ENCODE measurements at places on chromosomes 6 and 20.
A peak's percentile ranks its signal among the peaks of the same experiment; 100 is the strongest.

DNA sequence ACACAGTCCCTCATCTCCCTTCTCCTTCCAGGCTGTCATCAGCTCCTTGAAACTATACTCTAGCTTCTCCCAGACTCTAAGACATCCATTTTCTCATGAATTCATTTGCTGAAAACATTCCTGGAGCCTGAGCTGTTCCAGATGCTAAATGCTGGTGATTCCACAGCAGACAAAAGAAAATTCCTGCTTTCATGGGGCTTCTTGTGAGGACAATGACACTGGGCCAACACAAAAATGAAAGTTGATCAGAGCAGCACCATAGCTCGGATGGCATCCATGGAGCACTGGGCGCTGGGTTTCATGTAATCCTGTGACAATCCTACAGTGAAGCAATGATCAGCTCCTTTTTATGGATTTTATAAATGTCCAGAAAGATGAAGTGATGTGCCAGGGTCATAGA, 47.4 kb upstream of the STX16 start:
- no peak for DNase-seq

DNA sequence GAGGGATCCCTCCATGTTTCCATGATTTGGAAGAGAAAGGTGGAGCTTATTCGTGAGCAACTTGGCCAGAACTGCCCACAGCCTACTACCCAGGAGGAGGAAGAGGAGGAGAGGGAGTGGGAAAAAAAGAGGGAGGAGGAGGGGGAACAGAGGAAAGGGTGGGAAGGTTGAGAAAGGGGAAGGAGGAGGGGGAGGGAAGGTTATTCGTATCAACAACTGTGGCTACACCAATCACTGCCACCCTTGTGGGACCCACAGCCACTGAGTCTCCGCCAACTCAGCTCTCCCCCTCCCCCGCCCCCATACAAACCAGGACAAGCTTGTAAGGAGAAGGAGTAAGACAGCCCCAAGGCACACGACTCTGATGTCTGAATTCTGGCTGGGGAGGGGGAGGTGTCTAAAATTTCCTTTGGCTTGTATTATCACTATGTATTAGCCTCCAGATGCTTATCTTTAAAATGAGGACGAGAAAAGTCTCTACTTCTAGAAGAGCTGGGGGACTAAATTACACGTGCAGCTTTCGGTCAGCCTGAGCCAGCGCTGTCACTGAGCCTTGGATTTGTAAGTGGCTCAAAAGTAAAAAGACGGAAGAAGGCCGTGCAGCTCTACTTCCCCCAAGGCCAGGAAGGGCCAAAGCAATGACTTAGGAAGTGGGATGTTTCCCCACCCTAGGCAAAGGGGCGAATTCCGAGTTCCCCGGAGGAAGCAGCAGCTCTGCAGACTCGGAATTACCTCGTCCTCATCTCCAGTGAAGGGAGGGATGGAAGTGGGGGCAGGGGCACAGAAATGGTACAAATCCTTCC, 1.0 kb downstream of the FKBP1A start:
- no peak for DNase-seq

- DNase-seq: peak; percentile 31
Observed at GRCh38 chr6:143536866-143537691, 25.6 kb upstream of the FUCA2 start.

DNA sequence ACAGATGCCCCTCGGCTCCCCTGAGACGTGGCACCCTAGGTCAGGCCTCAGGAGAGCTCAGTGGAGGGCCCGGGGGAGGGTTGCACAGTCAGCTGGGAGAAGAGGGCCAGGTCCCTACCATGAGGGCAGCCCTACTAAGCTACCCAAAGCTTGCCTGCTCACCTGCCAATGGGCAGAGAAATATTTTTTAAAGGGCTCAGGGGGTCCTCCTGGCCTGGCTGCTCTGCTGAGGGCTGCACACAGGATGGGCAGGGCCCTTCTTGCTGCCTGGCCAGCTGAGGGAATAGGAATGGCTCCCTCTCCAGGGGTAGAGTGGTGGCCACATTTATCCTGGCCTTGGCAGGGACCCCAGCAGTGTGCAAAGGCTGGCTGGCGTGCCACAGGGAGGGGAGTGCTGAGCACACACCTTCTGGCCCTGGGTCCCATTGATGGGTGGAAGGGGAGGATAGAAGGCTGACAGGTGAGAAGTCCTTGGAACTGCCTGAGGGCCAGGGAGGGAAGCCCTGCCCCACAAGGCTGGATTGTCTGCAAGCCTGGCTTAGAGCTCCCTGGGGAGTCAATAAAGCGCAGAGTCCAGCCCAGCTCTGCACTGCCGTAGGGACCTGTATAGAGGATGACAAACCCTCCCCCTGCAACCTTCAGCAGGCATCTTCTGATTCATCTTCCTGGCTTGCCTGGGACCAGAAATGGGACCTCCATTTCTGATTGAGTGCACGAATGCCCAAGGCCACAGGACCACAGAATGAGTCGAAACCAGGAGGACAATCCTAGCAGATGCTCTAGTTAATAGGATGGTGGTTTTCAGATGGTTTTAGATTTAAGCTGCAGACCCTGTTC, 62.1 kb downstream of the NOL4L start:
- no peak for DNase-seq

DNA sequence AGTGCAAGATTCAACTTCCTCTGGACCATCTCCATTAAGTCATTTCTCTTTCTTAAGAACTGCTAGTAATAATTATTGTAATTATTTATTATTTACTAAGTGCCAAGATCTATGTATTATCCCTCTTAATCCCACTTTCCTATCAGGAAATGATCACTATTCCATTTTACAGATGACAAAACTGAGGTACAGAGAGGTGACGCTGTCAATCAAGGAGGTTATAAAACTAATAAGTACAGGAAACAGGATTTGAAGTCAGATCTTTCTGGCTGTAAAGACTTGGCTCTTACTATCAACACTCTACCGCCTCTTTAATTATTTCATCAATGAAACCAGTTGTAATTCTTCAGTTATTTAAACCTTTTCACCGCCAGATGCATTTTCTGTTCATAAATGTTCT, 37.4 kb downstream of the BLOC1S5 start:
- no peak for DNase-seq

DNA sequence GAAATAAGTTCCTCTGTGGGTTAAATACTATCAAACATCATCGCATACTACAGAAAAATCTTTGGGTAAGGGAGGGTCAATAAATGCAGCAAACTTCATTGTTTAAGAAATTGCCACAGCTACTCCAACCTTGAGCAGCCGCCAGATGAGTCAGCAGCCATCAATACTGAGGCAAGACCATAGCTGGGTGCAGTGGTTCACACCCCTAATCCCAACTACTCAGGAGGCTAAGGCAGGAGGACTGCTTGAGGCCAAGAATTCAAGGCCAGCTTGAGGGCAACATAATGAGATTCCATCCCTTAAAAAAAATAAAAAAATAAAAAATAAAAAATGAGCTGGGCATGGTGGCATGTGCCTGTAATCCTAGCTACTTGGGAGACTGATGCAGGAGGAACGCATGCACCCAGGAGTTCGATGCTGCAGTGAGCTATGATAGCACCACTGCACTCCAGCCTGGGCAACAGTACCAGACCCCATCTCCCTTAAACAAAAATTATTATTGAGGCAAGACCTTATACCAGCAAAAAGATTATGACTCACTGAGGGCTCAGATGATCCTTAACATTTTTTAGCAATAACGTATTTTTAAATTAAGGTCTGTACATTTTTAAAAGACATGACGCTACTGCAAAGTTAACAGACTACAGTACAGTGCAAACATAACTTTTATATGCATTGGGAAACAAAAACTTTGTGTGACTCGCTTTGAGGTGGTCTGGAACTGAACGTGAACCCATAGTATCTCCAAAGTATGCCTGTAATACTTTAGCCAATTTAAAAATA, 8.8 kb downstream of the SRPK1 start:
- DNase-seq: no peak

GRCh38 chr6:9943026-9943425, 471.8 kb downstream of the TFAP2A start:
- no peak for DNase-seq

GRCh38 chr6:131163886-131164285, 28.6 kb downstream of the AKAP7 start:
- DNase-seq: no peak

- no peak for DNase-seq
Observed at GRCh38 chr20:45189067-45189609, 14.4 kb downstream of the PI3 start.

DNA sequence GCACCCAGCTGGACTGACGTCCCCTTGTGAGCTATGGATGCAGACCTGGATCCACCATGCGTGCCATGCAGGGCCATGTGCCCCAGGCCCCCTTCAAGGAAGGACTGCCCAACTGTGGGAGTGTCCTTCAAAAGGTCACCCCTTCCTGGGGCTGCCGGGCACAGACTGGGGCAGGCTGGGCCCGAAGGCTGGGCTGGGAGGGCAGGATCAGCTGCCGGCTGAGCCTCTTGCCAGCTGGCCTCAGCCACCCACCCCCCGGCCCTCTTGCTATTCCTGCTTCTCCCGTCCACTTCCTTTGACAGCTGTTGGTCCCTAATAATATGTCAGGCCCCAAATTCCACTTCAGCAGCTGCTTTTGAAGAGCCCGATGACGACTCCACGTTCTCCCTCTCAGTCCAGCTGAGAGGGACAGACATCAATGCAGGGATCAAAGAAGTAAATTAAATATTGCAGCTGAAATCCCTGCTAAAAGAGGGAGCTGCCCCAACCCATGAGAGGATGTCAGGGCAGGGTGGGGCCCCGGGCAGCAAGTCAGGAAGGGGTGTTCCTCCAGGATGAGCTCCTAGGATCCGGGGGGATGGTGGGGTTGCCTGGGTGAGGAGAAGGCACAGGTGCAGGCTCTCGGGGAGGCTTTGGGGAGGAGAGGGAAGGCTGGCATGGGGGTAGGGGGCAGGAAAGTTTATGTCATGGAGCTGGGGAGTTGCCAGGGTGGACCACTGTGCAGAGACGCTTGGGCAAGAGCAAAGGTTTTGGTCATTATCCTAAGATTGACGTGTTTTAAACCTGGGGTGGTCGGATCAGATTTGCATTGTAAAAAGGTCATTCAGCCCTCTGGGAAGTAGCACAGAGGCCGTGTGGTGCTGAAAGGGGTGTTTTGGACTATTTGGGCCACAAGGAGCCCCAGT, 185.0 kb downstream of the ANKRD60 start:
- DNase-seq: no peak

- no peak for DNase-seq
Observed at GRCh38 chr6:101662111-101662897, 268.8 kb downstream of the GRIK2 start.

- no peak for DNase-seq
Observed at GRCh38 chr6:21800948-21801438, 207.4 kb downstream of the SOX4 start.

GRCh38 chr6:46113370-46113769, 16.4 kb upstream of the ENPP4 start:
- no peak for DNase-seq

DNA sequence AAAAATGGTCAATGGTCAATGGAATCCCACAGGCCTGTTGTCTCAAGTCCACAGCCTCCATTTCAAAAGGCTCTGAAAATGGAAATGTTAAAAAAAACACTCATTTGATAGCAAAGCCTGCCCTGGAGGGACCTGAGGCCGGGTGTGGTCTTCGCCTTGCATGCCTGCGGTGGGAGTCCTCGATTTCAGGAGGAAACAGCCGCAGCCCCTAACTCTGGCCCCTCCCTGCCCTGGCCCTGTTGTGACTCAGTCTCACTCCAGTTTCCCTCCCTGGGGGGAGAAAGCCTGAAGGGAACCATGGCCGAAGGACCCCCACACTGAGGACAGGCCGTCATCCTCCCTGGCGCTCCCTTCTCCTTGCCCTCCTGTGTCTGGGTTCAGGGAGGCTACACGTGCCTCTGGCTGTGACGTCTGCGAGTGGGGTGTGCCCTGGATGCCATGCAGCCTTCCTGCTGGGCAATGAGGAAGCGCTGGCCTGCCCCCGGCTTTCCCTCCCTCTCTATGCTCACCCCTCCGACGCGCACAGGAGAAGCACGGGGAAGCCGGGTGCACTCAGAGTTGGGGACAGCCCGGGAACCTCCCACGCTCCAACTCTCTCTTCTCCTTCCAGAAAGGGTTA, 9.2 kb downstream of the BHLHE23 start:
- no peak for DNase-seq

GRCh38 chr6:56751604-56752003, 108.9 kb upstream of the DST start:
- no peak for DNase-seq

DNA sequence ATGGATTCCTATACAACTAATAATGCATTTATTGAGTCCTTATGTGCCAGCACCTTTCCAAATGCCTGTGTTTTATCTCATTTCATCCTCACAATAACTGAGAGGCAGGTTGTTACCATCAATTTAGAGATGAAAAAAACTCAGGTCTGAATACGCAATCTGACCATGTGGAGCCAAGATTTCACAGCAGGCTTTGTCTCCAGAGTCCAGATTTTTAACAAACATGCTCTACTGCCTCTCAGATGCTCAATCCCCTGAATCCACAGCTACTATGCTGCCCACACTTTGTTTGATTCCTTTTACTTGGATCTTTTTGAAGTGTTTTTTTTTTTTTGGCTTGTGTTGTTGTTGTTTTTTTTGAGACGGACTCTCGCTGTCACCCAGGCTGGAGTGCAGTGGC, 46.8 kb downstream of the B4GALT5 start:
- no peak for DNase-seq

DNA sequence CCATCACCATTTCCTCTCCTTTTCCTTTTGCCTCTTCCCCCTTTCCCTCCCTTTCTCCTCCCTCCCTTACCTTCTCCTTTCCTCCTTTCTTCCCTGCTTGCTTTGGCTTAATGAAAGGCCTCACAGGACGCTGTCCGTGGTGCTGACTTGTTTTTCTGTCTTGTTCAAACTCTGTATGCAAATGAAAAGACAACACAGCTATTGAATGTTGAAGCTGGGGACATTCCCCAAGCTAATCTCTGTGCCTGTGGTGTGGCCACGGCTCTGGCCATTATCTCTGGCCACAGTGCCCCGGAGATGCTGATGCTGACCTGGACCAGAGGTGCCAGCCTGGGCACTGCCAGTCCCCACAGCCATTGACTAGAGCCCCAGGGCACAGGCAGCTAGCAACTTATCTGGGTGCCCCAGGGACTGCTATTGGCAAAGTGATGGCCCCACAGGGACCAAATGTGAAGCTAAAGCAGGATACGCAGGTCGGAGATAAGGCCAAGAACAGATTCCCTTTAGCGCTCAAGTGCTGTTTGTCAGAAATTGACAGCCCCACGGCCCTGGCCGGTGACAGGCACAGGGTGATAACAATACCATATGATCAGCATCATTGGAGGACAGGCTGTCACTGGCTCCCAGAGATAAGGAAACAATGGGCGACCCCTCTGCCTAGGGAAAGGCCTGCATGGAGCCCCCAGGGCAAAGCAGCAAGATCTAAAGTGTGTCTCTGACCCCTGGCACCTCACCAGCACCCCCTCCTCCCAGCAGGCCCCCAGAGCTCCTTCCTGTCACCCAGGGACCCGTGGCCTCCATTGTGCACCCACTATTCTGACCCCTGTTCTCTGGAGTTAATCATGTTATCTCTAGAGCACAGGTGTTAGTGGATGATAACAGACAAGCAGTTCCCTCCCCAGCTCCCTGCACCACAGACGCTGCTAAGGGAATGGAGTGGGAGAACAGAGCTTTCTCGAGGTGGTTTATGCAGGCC, 31.6 kb upstream of the SLC32A1 start:
- DNase-seq: no peak

GRCh38 chr20:25145131-25145530, 50.4 kb upstream of the ENTPD6 start:
- DNase-seq: no peak

- DNase-seq: no peak
Observed at GRCh38 chr20:48791014-48791413, 36.8 kb downstream of the PREX1 start.

- DNase-seq: no peak
Observed at GRCh38 chr20:5870568-5870981, 79.8 kb downstream of the TRMT6 start.

GRCh38 chr6:26554697-26555504, 16.7 kb downstream of the HMGN4 start:
- peak; percentile 22 for DNase-seq

Data from activated CD4-positive, CD25-positive, alpha-beta regulatory T cell (primary cell).